ENCODE measurements at places on chromosomes 2 and 18.

DNA sequence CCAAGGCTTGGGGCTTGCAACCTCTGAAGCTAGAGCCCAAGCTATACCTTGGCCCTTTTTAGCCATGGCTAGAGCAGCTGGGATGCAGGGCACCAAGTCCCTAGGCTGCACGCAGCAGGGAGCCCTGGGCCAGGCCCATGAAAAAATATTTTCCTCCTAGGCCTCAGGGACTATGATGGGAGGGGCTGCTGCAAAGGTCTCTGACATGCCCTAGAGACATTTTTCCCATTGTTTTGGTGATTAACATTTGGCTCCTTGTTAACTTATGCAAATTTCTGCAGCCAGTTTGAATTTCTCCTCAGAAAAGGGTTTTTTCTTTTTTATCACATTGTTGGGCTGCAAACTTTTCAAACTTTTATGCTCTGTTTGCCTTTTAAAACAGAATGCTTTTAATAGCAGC is 56.9 kb upstream of the LHCGR start:
- DNase-seq = no peak

- DNase-seq = no peak
Observed at GRCh38 chr2:85890522-85891176, 1.9 kb upstream of the ST3GAL5 start.

DNA sequence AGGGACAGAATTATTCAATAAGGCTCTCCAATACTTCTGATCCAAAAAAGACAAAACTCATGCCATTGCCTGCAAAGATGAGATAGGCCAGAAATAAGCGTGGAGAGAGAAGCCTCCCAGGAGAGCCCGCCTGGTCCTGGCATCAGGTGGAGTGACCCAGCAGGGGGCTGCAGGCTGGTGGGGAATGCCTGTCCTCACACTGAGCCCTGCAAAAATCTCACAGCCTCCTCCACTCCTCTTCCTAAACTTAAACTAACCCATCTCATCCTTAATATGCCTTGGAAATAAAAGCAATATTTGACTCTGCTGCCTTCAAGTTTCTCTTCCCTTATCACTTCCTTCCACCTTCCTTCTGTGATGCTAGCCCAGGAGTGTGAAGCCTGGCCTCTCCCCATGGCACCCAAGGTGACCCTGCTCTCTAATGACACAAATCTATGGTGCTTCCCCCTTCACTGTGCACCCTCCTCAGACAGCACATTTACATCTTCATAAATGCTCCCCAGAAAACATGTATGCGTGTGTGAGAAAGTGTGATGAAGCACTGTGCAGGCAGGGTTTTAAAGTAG is 218.4 kb downstream of the ANAPC1 start:
- DNase-seq = no peak

DNA sequence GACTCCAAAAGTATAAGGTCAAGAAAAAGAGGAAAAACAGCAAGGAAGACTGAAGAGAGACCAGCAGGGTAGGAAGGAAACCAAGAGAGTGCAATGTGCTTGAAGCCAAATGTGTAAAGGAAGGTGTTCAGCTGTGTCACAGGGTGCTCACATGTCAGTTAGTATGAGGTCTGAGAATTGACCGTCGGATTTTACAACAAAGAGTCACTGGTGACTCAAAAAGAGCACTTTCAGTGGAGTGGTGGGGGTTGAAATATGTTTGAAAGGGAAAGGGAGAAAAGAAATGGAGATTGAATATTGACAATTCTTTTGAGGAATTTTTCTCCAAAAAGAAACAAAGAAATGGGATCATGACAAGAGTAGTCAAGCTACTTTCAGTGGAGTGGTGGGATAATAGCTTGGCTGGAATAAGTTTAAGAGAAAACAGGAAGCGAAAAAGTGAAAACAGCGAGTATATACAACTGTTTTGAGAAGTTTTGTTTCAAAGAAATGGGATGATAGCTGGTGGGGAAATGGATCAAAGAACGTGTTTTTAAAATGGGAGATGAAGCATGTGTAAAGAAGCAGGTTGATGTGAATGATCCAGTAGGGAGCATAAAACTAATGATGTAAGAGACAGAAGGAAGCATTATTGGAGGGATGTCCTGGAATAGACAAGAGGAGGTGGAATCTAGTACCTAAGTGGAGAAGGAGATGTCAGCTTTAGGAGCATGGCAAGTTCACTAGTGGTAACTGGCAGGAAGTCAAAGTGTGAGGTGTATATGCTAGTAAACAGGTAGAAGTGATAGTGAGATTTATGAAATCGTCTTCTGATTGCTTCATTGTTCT is 3.6 kb upstream of the TSPYL6 start:
- no peak for DNase-seq

GRCh38 chr2:234493796-234494195 is 3.1 kb downstream of the ARL4C start:
- DNase-seq = no peak

DNA sequence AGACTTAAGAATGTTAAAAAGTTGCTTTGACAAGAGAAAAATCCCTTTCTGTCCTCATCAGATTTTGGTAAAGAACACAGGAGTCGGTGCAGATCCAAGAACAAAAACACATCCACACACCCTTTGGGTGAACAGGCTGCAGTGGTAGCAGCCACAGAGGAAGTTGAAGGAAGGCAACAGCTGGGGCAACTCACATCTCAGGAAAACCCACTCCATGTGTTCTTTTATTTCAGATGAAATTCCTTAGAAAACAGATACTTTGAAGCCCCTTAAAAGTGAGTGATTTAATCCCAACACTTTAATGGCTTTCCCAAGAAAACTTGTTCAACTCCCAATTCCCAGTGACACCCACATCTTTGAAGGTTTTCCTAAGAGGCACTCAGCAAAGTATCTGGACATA is 271.3 kb downstream of the ICOS start:
- no peak for DNase-seq

DNA sequence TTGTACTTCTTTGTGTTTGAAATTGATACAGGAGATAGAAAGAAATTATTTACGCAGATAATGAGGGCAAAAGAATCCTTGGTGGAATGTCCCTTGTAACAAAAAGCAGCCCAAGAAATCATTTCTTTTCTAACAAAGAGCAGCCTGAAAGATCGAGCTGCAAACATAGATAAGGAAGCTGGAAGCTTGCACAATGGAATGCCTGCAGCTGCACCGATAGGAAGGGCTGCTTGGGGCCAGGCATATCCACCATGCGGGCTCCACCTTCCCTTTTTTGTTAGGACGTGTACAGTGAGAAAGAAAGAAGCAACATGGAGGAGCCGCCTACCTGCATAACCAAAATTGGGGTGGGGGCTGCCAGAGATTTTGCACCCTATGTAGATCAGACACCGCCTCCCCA is 568.7 kb downstream of the METTL4 start:
- DNase-seq = no peak

GRCh38 chr2:20691076-20691734 is 24.3 kb downstream of the GDF7 start:
- DNase-seq = no peak

DNA sequence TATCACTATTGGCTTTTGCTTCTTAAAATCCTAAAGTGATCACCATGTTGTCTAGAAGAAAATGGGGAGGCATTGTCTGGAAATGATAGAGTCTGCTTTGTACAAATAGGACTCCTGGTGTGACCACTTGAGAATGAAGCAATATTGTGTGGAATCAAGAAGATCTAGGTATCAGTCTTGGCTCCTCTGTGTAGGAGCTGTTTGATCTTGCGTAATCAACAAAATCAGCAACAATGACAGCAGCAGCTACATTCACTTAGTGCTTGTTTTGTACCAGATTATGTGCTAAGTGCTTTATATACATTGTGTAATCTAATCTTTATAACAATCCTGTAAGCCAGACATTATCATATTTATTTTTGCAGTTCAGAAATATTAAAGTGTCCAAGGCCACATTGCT is 17.8 kb downstream of the NCOA1 start:
- no peak for DNase-seq

- DNase-seq = no peak
Observed at GRCh38 chr2:174881678-174882077, 117.4 kb upstream of the CHRNA1 start.

- no peak for DNase-seq
Observed at GRCh38 chr2:127231130-127231865, 11.2 kb upstream of the CYP27C1 start.

DNA sequence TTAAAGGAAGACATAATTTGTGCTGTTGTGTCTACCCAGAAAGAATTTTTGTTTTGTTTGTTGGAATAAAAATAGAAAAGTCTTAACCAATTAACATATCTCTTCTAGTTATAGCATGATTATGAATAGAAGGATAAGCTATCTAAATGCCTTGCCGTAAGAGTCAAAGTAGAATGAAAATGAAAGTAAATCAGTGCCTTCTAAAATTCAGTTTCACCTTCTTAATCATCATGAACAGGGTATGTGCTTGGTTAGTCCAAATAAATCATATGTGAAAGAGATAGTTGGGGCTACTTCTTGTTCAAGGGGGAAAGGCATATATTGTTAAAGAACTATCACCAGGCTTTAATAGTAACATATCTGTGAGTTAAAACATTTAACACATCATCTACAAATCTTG is 91.5 kb downstream of the GULP1 start:
- no peak for DNase-seq

GRCh38 chr2:98347298-98348065 is 1.2 kb downstream of the CNGA3 start:
- DNase-seq = no peak

DNA sequence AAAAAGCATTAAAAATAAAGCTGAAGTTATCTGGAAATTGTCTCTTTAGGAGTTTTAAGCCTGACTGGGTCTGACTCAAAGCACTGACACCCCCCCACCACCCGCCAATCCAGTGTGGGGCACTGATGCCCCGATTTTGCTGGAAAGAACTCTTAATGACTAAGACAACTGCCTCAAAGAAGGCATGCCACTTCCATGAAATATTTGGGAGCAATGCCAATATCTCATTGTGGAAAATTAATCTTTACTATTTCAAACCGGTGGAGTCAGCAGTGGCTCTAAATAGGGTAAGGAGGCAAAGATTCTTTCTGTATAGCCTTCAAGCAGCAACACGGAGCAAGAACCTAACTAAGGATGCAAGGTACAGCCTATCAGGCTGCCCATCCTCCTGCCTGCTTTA is 4.5 kb downstream of the FKBP7 start:
- DNase-seq = no peak

DNA sequence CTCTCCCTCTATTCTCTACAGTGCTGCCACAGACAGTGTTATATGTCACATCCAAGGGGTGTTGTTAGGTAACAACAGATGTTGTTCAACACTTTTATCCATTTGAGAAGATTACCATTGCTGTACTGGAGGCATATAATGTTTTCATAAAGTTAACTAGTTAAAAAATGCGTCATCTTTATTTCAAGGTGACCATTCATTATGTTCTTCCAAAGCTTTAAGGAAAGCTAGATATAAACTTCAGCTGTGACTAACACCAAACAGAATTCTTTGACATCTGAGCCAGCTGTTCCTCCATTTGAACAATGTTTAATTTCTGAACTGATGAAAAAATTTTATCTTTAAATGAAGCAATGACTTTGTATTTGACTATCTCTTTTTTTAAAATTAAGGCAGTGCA is 1099.6 kb upstream of the TMEFF2 start:
- DNase-seq = no peak

GRCh38 chr2:45902781-45903375 is 251.4 kb downstream of the PRKCE start:
- DNase-seq = no peak

GRCh38 chr2:9018109-9018508 is 14.6 kb upstream of the MBOAT2 start:
- DNase-seq = no peak

- DNase-seq = no peak
Observed at GRCh38 chr2:161273038-161273760, 35.0 kb upstream of the PSMD14 start.

- no peak for DNase-seq
Observed at GRCh38 chr2:197615016-197615652, 60.3 kb downstream of the RFTN2 start.

DNA sequence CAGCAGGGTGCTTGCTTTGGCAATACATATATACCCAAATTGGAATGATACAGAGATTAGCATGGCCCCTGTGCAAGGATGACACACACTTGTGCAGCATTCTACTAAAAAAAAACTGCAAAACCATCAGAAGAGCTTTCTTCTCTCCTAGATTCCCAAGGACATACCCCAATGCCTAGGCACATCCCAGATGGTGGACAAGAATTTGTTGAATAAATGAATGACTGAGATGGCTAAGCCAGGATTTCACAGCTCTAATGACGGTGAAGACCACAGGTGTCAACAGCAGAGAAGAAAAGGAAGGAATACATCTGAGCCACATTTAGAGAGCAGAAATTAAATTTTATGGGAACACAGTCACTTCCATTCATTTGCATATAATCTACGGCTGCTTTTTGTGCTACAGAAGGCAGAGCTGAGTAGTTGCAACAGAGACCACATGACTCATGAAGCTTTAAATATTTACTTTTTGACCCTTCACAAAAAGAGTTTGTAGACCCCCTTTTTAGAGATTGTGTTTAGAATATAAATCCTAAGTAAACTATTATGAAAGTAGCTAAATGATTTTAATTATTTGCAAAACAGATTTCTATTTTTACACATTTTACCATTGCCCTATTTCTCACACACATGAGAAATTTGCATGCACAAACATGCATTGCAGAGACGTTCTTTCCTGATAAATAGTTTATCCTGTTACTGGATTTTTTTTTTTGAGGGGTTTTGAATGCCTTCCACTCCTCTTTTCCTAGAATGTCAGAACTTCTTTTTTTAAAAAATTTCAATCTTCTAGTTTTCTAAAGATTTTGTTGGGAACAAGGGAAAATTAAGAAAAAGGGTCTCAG is 119.0 kb downstream of the PMAIP1 start:
- no peak for DNase-seq

- no peak for DNase-seq
Observed at GRCh38 chr18:52426462-52426861, 86.5 kb downstream of the DCC start.

GRCh38 chr18:9992300-9992972 is 78.6 kb downstream of the VAPA start:
- no peak for DNase-seq

- no peak for DNase-seq
Observed at GRCh38 chr2:159213296-159213695, 73.2 kb downstream of the WDSUB1 start.

DNA sequence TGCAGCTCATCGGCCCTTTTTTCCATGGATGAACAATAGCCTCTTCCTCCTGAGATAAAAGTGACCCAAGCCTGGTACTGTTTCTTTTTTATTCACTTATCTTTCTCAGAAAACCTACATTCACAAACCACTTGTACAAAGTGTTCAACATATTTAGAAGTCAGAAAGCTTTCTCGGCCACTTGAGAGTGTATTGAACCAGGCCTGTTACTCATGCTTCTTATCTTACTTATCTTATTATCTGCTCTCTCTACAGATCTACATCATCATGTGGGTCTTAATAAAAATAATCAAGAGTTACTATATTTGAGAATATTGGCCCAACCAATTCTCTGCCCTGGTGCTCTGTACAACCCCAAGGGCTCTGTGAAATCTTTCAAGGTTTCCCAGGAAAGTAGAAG is 242.1 kb downstream of the MREG start:
- no peak for DNase-seq

- DNase-seq = no peak
Observed at GRCh38 chr2:169291517-169291916, 70.8 kb downstream of the LRP2 start.

DNA sequence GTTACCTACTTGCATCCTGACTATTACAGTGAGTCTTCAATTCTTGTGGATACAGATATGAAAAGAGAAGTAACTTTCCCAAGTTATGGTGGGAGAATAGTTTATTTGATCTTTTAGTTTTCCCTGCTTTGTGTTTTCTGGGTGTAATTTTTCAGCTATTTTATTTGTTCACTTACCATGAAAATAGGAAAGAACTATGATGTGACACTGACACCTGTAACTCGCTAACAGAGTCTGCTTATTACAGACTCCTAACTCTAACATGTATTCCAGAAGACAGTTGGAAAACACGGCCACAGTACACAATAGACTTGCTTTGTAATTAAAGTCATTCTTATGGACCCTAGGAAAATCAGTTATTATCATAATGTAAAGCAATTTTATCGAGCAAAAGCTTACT is 323.2 kb downstream of the LRRTM1 start:
- no peak for DNase-seq

Data from activated CD8-positive, alpha-beta memory T cell treated with anti-CD3 and anti-CD28 coated beads for 4 hours (primary cell).